Suprapubic skin (tissue), 4 donors: ENCODE measurements at places on chromosomes 3 and 15. TPM values are rescaled to one million over a fixed set of nuclear protein-coding genes. Genes with fewer than 3 reads are reported as not detected.

The NAA80 gene
- total RNA-seq: 23.4 TPM

The CCR3 gene
- total RNA-seq: 1.5 TPM

The GNB5 gene
- 26.5 TPM for total RNA-seq

GRCh38 chr15:78810362-78811123 lies 721 bp downstream of the ADAMTS7 start:
- H3K4me3 ChIP-seq: peak overlapping the region; percentile 64
- peak overlapping the region; percentile 10 for H3K27ac ChIP-seq
- peak; percentile 68 for DNase-seq
- H3K27me3 ChIP-seq: peaks cover 20% of the 10 kb centered on the region
- H3K36me3 ChIP-seq: no peaks in the 10 kb centered on the region

GRCh38 chr3:177578488-177578887 lies 381.2 kb upstream of the TBL1XR1 start:
- no peaks in the 10 kb centered on the region for H3K36me3 ChIP-seq
- H3K4me1 ChIP-seq: no peaks in the 10 kb centered on the region
- no peak overlapping the region for H3K4me3 ChIP-seq
- DNase-seq: no peak

DNA sequence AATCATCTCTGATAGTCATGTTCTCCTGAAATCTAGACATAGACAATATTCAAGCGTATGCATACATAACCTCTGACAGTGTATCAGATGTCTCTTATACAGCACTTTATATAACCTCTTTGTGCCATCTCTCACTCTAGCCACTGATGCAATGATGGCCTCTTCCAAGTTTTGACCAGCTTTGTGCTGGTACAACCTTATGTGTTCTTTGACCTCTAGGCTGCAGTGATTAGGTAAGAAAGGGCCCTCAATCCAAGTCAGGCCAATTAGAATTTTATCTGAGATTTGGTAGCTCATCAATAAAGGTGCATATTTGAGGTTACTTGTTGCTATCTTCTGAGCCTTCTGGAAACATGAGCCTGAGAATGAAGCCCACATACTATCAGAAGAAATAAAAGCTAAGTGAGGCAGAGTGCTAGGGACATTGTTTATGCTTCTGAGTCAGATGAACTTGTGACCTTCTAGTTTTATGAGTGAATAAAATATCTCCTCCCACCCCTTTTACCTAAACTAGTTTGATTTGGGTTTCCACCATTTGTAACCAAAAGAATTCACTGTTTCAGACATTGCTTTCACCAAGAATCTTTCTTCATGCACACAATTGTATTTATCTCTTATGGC lies 283.2 kb upstream of the SUCLG2 start:
- no peak for DNase-seq
- no peak overlapping the region for H3K4me3 ChIP-seq
- no peaks in the 10 kb centered on the region for H3K4me1 ChIP-seq
- H3K36me3 ChIP-seq: no peaks in the 10 kb centered on the region
- H3K27ac ChIP-seq: no peak overlapping the region

The RLBP1 gene
- total RNA-seq: not detected

DNA sequence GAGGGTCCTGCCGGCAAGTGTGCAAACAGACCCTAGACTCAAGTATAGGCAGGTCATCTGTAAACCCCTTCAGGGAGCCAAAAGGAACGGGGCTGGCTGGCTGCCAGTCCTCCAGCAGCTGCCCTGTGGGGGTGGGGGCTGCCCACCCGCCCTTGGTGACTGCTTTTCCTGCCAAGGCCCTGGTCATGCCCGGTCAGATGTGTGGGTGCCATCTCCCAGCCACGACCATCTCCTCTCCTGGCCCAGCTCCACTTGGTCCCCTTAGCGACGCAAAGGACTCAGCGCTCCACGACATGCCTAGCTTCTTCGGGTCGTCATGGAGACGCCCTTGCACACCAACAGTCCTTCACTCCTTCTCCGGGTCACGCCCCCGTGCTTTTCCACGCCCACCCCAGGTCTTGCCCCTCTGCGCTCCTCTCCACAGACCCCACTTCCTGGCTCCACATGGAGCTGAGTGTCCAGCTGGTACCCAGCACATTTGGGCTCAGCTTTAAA lies 2.4 kb downstream of the MUC4 start:
- DNase-seq: peak; percentile 45
- peaks cover 3% of the 10 kb centered on the region for H3K4me1 ChIP-seq
- H3K36me3 ChIP-seq: no peaks in the 10 kb centered on the region
- H3K27me3 ChIP-seq: peaks cover 42% of the 10 kb centered on the region
- no peak overlapping the region for H3K27ac ChIP-seq
- H3K4me3 ChIP-seq: no peak overlapping the region

DNA sequence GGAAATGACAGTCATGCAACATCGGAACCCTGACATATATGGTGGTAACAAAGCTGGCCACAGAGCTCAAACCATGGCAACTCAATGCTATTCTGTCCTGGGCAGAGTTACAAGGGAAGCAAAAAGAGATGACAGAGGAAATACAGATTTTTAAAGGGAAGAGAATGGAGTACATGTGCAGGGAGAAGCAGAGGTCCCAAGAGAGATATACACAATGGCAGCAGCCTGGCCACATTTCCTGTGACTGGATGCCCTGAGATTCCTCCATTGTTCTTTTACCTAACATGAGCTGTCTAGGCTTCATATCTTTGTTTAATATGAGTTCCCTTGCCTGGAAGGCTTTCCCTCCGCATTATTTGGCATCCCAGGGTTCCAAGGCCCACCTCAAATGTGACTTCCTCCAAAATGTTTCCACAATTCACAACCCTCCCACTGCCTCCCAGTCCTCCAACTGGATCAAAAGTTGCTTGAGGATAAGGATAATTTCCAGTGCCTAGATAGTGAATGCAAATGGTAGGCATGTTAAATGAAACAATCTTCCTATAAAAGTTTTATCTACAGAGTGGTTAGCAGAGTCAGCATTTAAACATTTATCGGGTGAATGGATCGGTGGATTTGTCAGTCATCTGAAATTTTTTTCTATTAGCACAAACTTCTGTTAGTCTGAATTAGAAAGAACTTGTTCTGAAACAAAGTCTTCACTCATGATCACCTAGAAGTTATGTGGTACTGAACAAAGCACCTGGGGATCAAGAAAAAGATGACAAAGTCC lies 86.2 kb downstream of the DHX30 start:
- H3K4me1 ChIP-seq: peaks cover 23% of the 10 kb centered on the region
- no peak overlapping the region for H3K4me3 ChIP-seq
- no peak overlapping the region for H3K27ac ChIP-seq
- H3K27me3 ChIP-seq: no peaks in the 10 kb centered on the region
- H3K36me3 ChIP-seq: peaks cover 42% of the 10 kb centered on the region
- no peak for DNase-seq

The GOLGA8K gene
- not detected for total RNA-seq

DNA sequence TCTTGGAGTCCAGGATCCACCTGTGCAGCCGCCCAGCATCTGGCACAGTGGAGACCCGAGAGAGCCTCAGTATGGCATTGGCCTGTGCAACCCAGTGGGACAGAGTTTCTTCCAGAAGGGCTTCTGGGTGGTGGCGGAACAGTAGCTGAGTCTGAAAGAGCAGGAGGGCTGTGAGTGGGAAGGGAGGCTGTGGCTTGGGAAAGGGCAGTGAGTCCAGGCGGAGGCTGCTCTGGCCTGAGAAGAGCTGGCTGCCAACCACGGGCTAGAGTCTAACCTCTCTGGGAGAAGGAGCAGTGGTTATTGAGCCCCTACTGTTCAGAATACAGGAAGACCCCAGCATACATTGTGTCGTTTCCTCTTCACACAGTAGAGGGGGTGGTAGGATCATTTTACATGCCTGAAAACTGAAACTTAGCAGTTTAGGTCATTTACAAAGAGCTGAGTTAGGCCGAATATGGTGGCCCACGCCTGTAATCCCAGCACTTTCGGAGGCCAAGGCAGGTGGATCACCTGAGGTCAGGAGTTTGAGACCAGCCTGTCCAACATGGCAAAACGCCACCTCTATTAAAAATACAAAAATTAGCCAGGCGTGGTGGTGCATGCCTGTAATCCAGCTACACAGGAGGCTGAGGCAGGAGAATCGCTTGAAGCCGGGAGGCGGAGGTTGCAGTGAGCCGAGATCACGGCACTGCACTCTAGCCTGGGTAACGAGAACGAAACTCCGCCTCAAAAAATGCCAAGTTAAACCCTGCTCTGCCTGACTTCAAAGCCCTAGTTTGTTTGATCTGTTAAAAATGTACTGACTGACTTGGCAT lies 3.2 kb downstream of the AEN start:
- H3K27me3 ChIP-seq: no peaks in the 10 kb centered on the region
- peaks cover 43% of the 10 kb centered on the region for H3K4me1 ChIP-seq
- peaks cover 19% of the 10 kb centered on the region for H3K36me3 ChIP-seq
- H3K4me3 ChIP-seq: peak overlapping the region; percentile 13
- H3K27ac ChIP-seq: no peak overlapping the region

DNA sequence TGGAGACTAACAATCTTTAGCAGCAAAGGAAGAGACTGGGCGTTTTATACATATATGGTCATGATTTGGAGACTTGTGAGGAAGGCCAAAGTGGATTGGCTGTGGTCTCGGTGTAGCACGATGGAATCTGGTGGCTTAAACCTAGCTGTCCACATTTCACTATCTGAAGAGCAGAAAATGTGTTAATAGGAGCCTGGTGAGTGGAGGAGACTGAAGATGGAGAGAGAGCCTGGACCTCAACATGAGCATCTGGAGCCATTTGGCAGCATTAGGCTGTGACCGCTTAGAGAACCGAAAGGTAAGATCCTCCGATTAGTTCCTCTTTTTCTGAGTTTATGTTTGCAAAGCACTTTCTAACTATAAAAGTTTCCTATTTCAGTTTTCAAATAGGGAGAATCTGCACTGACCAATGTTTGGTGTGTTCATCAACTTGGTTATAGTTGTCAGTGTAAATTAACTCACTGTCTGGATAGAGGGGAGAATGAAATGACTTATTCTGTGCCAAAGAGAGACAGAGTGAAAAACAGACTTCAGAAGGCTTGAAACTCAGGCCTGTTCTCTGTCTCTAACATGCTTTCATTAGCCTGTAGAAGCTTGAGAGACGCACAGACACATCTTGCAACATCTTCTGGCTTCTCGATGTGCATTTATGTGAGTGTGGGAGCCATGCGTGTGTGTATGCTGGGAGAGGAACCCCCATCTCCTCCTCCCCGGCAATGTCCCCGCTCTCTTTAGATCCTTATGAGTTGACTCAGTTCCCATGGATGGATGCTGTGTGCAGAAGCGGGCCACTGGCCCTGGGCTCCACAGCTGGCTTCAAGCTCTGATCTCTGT lies 244.7 kb upstream of the TBL1XR1 start:
- no peak overlapping the region for H3K4me3 ChIP-seq
- H3K36me3 ChIP-seq: no peaks in the 10 kb centered on the region
- no peaks in the 10 kb centered on the region for H3K27me3 ChIP-seq
- peaks cover 4% of the 10 kb centered on the region for H3K4me1 ChIP-seq

- H3K36me3 ChIP-seq: no peaks in the 10 kb centered on the region
- no peaks in the 10 kb centered on the region for H3K27me3 ChIP-seq
- H3K27ac ChIP-seq: no peak overlapping the region
Measured at GRCh38 chr3:70726096-70726938, 413.9 kb upstream of the MDFIC2 start.
